Fibroblast of lung (primary cell): ENCODE measurements at places on chromosomes 4 and X.

DNA sequence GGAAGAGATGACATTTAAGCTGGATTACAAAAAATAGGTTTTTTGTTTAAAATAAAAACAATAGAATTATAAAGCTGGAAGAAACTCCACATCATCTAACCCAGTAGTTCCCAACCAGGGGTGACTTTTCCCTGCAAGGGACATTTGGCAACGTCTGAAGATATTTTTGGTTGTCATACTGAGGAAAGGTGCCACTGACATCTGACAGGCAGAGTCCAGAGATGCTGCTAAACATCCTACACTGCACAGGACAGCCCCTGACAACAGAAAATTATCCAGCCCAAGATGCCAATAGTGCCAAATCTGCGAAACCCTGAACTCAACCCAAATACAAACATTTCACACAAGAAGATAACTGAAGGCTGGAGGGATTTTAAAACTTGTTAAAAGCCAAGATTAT is 18.5 kb downstream of the TAB3 start:
- DNase-seq: no peak

DNA sequence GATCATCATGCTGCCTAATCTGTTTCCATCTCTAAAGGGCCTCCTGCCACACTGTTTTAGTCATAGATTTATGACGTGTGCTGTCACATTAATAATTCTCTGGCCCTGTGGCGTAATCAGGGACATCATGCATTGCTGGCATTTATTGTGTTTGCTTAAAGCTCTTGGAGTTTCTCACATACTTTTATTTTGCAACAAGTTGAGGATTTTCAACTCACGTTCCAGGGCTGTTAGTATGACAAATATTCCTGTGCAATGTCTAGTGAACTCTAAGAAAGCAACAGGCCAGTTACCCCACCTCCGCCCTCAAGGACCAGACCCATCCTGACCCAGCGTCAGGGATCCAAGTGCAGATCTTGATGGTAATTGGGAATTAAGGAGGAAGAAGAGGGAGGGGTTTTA is 7.8 kb upstream of the PIGA start:
- DNase-seq: no peak

GRCh38 chrX:28668957-28669356 is 81.7 kb downstream of the IL1RAPL1 start:
- no peak for DNase-seq

GRCh38 chr4:20249333-20249732 is 2.4 kb upstream of the SLIT2 start:
- peak; percentile 50 for DNase-seq

GRCh38 chr4:1194010-1194900 is 21.9 kb upstream of the SPON2 start:
- DNase-seq: no peak

DNA sequence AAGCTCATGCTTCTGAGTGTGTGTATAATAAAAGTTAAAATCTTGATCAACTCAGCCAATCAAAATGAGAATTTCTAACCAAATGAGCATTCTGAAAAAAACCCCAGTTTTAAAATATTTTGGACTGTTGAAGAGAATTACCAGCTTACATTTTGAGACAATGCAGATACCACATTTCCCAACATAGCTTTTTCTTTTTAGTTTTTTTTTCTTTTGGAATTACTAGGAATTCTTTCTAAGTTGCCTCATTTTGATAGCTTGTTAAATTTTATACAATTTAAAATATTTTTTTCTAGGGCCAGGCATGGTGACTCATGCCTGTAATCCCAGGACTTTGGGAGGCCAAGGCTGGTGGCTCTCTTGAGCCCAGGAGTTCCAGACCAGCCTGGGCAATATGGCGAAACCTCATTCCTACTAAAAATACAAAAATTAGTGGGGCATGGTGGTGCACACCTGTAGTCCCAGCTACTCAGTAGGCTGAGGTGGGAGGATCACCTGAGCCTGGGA is 2.2 kb downstream of the RP2 start:
- DNase-seq: peak; percentile 6

DNA sequence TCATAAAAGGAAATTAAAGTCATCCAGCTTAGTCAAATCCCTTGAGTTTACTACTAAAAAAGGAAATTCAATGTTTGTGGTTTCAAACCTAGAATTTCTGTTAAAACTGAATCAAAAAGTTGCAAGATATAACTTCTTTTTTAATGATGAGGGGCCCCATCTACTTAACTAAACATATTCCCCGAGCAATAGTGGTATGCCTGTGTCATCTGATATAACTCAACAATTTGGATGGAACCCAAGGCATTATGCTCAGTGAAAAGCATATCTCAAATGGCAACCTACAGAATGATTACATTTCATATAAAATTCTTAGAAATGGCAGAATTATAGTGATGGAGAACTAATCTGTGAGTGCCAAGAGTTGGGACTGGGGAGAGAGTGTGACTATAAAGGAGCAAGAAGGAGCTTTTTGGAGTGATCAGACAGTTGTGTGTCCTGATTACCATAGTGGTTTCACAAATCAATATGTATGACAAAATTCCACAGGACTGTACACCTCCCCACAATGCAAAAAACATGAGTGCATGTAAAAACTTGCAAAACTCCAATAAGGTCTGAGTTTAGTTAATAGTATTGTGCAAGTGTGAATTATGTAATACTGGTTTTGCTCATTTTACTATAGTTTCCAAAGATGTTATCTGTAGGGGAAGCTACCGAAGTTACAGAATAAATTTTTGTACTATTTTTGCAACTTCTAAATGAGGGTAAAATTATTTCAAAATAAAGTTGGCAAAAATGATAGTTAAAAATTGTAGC is 323.2 kb downstream of the ARHGAP24 start:
- DNase-seq: no peak

- DNase-seq: peak; percentile 34
Observed at GRCh38 chr4:164012396-164013027, 518.0 kb downstream of the TMA16 start.

GRCh38 chrX:1912193-1912592 is 297.3 kb downstream of the ASMT start:
- no peak for DNase-seq

DNA sequence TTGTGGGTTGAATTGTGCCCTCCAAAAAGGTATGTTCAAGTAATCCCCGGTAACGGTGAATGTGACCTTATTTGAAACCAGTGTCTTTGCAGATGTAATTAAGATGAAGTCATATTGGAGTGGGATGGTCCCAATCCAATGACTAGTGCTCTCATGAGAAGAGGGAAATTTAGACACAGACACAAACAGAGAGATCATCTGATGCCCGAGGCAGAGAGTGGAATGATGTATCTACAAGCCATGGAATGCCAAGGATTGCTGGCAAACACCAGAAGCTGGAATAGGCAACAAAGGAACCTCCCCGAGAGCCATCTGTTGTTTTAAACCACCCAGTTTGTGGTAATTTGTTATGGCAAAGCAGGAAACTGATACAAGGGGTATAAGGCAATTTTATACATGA is 35.1 kb downstream of the RPS6KA3 start:
- DNase-seq: peak; percentile 16

GRCh38 chr4:52076731-52077130 is 25.6 kb downstream of the SPATA18 start:
- DNase-seq: no peak

- peak; percentile 28 for DNase-seq
Observed at GRCh38 chr4:38674258-38675144, 10.5 kb downstream of the KLF3 start.

DNA sequence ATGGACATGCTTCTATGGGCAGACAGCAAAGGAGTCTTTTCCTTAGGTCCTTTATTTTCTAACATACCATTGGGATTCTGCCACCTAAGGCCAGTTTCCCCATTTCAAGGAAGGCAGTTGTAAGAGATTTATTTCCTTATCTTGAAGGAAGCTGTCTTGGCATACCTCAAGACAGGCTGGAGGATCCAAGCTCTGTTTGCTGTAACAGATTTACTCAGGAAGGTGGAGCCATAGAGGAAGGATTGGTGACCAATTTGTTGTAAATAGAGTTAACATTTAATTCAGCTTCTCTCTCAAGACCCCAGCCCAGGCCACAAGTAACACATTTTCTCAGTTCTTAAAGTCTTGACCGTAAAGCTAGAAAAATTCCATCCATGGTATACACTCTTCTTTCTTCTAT is 131.6 kb upstream of the TENM3 start:
- no peak for DNase-seq

- no peak for DNase-seq
Observed at GRCh38 chr4:22014222-22014741, 65.7 kb upstream of the KCNIP4 start.

GRCh38 chr4:108749119-108749518 is 13.7 kb downstream of the ETNPPL start:
- DNase-seq: no peak

GRCh38 chrX:15570145-15570544 is 30.6 kb downstream of the ACE2 start:
- DNase-seq: no peak

DNA sequence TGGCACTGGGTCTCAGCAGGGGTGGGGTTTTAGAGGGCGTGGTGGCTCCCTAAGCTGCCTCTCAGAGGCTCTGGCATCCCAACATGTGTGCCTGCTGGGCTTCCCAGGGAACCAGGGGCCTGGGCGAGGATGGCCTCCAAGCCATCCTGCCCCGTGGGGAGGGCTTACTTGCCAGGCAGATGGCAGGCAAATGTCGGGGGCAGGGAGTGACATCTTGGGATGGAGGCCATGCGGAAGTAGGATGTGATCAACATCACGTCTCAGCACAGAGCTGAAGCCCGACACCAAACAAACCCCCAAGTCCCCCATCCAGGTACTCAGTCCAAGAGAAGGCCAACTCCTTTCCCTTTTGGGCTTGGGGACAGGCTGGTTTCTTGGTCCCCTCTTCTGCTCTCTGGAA is 4.7 kb downstream of the L1CAM start:
- DNase-seq: no peak

DNA sequence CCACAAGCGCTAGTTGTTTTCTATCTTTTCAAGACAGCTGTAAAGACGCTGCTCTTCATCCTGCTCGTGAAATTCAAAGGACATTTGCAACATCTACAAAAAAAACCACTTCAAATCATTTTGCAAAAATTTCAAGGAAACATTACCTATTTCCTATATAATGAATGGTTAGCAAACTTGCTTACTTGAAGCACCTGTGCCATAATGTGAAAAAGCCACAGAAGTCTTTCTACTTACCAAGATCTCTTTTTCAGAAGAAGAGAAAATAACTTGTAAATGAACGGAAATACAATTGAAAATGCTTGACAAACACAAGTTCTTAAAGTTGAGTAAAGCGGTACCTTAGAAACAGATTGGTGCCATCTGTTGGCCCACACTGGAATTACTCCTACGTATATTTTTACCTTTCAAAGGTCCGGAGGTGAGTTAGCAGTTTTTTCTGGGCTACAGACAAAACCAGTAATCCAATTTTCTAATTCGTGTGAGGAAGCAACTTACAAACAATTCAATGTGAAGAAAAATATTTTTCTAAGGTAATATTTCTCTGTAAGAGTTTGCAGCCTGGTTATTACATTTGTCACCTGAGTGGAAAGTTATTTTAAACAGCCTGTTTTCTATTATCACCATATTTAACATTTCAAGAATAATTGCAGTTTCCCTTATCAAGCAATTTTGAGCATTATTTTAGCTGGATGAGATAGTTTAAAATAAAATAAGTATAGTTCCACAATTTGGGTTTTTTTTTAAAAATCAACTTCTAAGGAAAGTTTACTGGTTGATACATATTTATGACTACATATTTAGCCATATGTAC is at the start of gene TLR6:
Gene TLR6, minus strand, starts transcription at position 294 of the 814 bp plus-strand sequence. CDS start 27,344 bp downstream, outside the sequence.
- DNase-seq: peak; percentile 66

DNA sequence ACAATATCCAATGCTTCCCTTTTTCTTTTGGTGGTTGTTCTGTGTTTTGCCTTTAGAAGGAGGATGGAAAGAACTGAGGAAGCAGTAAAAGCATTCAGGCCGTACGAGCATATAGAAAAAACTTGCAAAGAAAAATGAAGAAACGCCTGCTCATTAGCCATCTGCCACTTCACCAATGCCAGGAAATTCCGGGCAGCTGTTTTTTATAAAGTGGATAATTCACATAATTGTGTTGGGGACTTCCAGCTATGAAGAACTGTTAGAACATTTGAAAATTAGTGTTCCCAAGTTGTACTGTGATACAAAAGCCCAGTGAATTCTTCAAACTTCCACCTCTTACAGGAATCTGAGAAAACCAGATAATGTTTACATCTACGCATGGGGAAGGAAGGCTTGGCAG is 11.7 kb downstream of the RELL1 start:
- no peak for DNase-seq
